ENCODE measurements at places on chromosomes 4 and X.

DNA sequence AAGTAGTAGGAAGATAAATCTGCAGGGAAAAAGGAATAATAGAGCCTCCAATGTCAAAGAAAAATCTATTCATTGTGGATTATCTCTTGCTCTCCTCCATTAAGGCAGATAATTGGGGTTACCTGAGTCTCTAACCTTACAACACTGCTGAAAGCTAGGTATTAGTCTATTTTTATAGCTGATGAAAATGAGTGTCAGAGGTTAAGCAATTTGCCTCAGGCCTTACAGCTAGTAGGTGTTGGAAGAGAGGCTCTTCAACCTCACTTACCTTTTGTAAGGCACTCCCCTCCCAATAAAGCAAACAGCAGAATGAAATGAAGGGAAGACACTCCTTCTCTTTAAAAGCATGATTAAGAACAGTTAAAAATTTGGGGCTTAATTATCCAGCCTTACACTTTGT lies 45.4 kb upstream of the GAB1 start:
- no peak for DNase-seq

DNA sequence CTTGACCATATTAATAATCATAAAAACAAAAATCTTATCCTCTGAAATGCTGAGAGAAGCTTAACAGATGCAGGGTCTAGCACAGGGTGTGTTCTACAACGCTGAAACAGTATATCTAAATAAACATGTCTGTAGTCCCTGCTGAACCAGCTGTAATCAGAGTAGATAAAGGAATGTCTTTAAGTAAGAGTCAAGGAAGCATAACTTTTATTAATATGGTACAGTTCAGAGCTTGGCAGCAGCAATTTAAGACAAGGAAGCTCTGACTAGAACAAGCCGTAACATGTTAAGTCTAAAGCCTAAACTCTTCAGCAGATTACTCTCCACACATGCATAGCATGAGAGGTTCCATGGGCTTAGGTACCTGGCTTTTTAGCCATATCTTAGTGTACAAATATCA lies 36.1 kb downstream of the NFKB1 start:
- no peak for DNase-seq

DNA sequence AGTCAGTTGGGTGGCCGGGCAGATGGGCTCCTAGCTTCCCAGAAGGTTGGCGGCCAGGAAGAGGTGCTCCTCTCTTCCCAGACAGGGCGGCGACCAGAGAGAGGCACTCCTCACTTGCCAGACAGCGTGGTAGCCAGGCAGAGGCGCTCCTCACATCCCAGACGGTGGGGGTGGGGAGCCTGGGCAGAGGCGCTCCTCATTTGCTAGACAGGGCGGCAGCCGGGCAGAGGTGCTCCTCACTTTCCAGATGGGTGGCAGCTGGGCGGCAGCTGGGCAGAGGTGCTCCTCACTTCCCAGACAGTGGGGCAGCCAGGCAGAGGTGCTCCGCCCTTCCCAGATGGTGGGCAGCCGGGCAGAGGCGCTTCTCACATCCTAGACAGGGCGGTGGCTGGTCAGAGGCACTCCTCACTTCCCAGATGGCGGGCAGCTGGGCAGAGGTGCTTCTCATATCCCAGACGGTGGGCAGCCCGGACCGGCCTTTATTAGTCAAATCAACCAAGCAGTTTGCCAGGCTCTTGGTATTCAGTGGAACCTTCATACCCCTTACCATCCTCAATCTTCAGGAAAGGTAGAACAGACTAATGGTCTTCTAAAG lies 13.5 kb upstream of the NONO start:
- no peak for DNase-seq

DNA sequence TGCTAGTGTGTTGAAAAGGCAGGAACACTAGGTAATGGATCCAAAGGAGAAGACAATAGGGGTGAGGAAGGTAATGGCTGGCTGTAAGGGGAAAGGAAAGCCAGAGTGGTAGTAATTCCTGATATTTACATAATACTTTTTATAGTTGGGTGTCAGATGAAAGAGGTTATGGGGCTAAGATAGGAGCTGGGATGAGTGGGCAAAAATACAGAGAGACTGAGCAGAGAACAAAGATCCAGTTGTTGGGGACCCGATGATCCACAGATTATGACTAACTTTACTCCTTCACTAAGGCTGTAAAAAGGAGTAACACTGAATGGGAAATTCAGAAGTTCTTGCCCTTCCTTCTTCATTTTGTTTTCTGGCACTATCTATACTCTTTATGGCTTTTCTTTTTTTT lies 138.2 kb downstream of the KLHL13 start:
- DNase-seq = no peak

DNA sequence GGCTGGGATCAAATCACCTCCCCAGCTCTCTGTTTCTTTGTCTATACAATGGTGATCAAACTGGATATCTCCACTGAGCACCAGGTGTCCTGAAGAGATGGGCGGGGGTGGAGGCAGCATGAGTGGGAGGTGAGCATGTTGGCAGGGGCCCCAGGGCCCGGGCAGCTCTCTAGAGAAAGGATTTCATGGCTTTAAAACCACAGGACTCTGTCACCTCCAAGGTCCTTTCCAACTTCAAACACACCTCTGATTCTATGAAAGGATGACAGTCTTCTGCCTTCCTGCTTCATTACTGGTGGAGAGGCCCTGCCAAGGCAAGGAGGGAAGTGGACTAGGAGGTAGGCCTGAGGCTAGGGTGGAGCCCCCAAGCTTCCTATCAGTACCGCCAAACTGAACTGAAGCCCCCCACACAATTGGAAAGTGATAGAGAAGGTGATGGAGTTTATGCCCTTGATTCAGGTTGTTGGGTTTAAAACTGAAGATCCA lies 38.6 kb downstream of the TRIM2 start:
- no peak for DNase-seq

DNA sequence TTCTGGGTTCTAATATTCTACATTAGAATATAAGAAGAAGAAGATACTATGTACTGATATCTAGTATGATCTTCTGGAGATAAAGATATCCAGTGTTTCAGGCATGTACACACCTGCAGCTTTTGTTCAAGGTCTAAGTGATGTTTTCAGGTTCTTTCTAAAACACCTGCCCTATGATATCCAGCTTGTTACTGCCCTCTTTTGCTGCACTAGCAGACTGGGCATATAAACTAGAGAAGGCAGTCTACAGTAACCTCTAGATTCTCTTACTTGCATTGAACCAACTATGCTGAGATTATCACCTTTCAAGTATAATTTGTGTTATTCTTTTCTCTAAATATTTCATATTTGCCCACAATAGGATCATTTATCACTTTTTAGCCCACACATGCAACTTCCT lies 1.9 kb upstream of the FRYL start:
- DNase-seq = no peak

- no peak for DNase-seq
These were observed 6.0 kb downstream of the DMD start for GRCh38 chrX:33205321-33205720.

GRCh38 chr4:76215077-76215476 lies 1.5 kb upstream of the SCARB2 start:
- DNase-seq = no peak

GRCh38 chr4:157722146-157722545 lies 450.7 kb downstream of the GASK1B start:
- DNase-seq = no peak

DNA sequence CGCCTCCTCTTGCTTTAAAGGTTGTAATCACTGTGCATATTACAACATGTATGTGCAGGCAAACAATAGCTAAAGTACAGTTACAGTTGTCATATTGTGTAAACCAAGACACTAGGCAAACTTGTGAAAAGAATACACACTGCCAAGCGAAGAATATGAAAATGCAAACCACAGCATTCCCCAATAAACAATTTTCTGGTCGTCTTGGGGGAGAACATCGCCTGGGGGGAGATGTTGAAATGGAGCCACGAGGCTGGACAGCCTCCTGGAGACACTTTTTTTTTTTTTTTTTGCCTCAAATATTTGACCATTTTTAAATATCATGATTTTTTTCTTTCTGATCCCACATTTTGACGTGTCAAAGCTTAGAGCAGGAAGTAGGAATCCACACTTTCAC lies 51.7 kb upstream of the PDLIM3 start:
- no peak for DNase-seq

GRCh38 chr4:2442175-2442993 lies 23.6 kb downstream of the CFAP99 start:
- DNase-seq = no peak

GRCh38 chr4:139641218-139641617 lies 24.4 kb upstream of the MGST2 start:
- no peak for DNase-seq

- no peak for DNase-seq
These were observed 595.1 kb downstream of the STPG2 start for GRCh38 chr4:97548186-97548585.

- no peak for DNase-seq
These were observed 39.9 kb downstream of the ATP8A1 start for GRCh38 chr4:42617030-42617429.

DNA sequence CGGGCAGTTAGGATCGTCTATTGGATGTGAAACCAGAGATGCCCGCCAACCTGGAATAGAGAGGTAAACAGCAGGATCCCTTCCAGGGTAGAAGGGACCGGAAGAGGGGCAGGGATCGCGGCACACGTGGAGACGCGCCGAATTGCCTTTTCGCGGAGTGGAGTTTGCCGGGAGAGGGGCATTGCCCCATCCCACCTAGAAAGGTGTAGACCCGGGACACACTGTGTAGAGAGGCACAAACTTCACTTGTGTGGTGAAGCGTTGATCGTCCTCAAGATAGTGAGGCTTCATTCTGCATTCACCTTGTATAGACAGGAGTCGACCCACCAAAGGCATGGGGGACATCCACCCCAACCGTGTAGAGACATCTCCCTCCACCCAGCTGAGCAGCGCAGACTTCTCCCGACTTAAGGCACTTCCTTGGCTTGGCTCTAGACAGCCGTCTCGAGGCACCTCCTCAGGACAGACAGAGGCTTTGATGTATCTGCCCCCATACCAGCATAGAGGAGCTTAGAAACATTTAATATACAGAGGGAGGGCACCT lies 410 bp downstream of the GNL3L start:
- no peak for DNase-seq

GRCh38 chrX:110414679-110415439 lies 56.2 kb downstream of the RTL9 start:
- no peak for DNase-seq

DNA sequence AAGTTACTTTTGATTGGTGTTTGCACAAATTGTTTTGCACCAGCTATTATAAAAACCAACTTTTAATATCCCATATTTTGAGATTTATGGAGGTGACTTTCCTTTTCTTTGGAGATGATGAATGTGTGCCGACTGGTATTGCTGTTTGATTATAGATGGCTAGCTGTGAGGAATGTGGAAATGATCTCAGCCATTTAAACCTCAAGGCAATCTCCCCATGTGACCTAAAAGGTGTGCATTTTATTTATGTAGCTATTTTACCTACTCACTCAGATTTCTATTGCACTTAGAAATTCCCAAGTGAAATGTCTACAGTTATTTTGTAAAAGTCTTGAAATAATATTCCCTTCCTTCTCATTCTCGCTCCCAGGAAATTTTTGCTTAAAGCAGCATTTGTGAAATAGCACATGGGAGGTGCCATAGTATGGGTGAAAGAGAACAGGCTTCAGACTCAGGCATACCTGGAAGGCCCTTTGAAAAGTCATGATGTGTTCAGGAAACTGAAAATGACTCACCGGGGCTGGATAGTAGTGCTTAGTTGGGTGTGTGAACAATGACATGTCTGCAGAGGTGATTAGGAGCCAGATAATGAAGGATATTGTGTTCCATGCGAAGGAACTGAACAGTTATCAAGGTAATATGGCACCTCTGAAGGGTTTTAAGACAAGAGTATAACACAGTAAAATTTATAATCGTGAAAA lies 247.6 kb downstream of the CBLL2 start:
- no peak for DNase-seq

DNA sequence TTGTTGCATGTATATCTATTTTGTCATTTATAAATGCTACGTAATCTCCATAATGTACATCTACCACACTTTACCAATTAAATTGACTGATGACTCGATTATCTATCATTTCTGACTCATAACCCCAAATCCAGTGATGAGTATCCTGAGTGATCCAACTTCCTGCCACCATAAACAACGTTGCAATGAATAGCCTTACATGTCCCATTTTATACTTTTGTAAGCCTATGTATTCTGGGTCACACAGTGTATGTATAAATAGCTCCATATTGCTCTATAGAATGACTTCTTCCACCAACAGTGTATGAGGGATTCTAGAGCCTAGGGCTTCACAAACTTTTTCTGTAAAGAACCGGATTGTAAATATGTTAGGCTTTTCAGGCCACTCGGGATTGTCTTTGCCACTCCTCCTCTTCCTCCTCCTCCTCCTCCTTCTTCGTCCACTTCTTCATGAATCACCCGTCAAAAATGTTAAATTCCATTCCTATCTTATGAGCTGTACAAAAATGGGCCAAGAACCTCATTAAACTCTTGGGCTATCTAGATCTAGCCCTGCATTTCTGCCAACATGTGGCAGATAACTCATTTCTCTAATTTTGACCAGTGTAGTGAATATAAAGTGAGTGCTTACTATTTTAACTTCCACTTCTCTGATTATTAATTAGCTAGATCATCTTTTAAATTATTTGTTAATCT lies 672.2 kb upstream of the AMOT start:
- DNase-seq = no peak

- DNase-seq = no peak
These were observed 578.7 kb downstream of the BCOR start for GRCh38 chrX:39519030-39519488.

All from activated CD8-positive, alpha-beta memory T cell treated with anti-CD3 and anti-CD28 coated beads for 1 hour (primary cell).